ENCODE measurements at places on chromosomes 1 and 21.

DNA sequence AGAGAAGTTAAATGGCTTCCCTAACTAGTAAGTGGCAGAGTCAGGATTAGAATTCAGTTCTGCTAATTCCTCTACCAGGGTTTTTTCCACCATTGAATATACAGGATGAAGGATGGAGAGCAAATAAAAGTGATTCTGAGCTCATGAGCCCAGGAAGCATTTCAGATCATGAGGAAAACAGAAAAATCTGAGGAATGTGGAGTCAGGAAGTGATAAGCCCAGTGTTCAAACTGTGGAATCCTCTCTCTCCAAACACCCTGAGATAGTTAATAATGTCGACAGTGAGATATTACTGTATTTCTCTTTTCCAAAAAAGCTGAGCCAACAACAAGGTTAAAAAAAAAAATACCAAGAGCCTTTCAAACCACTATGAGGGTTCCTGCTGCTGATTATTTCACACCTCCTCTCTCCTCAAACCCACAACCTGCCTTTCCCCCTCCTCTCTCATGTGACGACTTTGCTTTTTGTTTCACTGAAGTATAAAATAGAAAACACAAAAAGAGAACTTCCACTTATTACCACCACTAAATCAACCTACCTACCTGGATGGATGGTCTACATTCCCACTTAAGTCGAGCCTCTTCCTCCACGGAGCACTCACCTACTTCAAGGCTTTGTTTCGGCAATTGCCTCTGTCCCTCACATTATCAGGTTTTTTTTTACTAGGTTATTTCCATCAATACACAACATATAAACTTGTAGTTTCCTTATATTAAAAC lies 8.9 kb downstream of the SLAMF1 start:
- no peak for DNase-seq

DNA sequence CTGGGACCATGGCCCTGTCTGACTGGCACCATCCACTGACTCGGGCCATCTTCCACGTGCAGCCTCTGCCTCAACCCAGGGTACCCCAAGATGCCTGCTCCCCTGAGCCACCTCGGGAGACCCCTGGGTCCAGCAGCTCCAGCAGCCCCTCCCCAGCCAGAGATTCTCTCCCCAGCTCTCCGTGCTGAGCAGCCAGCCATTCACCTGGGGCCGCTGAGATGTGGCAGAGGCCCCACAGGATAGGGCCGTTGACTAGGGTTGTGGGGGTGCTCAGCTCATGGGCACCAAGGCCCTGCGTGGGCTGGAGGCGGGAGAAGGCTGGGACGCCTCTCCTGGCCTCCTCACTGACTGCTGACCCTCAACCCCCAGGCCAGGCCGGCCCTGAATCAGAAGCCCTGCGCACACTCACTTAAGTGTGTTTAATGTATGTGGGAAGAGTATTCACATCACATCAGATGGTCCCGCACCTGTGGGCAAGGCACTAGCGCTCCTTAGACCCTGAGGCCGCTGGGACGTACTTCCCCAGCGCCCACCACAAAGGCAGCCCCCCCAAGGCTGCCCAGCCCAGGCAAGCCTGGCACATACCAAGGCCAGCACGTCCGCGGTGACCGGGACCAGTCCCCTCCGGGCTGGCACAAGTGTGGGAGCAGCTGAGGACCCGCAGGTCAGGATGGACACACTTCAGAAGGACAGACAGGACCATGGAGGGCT lies 27.8 kb downstream of the SLC19A1 start:
- no peak for DNase-seq

- DNase-seq = no peak
Measured at GRCh38 chr1:209102120-209102519, 481.4 kb upstream of the CAMK1G start.

GRCh38 chr1:59310549-59311250 lies 13.8 kb downstream of the FGGY start:
- no peak for DNase-seq

DNA sequence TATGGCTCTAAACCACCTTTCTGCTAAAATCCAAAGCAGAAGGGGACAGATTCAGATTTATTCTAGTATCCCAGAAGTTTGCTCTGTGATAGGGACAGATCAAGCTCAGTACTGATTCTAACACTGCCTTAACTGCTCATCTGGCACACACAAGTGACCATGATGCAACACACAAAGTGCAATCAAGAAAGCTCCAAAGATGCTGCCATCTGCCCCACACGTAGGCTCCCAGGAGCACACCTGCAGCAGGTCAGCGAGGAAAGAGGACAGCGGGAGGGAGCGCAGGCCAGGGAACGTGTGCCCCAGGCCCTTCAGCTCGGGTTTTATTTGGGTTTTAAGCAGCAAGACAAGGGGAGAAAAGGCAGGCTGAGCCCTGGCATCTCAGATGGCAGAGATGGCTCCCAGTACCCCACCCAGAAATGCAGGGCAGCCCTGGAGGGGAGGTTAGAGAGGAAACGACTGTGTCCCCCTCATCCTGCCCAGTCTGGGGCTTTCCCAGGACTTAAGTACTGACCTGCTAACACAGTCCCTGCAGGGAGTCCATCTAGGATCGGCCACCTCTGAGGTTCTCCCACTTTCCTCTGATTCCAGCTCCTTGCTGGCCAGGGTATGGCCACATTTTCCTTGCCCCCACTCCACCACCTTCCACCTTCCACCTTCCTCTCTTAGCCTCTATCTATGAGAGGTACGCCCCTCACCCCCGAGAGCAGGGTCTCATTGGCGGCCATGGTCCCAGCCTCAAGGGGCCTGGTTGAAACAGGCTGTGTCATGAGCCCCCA lies 1.2 kb downstream of the TRIM11 start:
- DNase-seq = no peak

- no peak for DNase-seq
Measured at GRCh38 chr1:14627608-14628489, 29.4 kb downstream of the KAZN start.

- no peak for DNase-seq
Measured at GRCh38 chr1:88774151-88774556, 90.1 kb downstream of the PKN2 start.

DNA sequence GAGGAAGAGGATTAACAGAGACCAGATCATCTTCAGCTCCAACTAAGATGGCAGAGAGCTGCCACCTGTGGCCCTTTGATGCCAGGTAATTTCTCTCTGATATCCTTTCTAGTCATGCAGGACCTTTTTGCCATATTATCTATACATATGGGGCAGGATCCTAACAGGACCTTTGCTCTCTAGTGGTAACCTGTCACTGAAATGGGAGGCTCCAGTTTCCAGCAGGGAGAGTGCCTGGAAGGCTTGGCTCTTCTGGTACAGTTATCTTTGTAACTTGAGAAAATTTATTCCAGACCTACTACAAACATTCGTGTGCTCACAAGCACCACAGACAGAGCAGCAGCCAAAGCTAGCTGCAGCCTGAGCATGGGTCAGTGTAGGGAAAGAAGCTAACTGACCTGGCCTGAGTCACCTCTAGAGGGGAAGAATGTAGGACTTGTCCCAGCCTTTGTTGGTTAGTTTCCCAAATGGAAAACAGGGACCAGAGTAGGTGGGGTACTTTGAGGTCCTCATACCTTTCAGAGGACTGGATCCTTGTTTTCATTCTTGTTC lies 86.5 kb upstream of the MACF1 start:
- DNase-seq = no peak

DNA sequence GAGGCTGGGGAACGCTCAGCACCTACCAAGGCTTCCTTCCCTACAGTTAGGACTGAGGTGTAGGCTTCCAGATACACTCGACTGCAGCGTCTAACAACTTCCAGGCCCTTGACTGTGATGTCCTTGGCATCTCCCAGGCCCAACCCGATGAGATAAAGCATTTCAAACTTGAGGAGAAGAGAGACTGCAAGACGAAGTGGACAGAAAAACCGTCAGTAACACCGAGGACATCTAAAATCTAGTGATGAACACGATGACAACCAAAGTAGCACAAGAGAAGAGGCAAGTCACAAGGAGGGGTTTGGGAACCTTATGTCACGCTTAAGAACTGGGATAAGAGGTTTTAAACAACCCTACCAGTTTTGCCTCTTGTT lies 314 bp downstream of the DPH5 start:
- no peak for DNase-seq

- DNase-seq = no peak
Measured at GRCh38 chr21:15421441-15421881, 308.3 kb upstream of the USP25 start.

DNA sequence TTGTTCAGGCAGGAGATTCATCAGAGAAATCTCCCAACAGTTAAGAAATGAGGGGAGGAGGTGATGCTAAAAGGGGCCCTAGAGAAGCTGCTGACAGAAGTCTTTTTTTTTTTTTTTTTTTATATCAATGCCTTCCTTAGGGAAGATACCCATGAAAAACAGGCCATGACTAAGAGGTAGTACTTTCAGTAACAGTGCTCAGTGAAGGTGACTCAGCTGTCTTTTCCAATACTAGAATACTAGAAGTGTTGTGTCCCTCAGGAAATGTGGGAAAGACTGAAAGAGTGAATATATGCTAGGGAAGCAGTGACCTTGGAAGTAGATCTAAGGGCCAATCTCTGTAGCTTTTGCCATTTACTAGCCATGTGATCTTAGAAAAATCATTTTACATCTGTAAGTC lies 52.4 kb upstream of the SLFNL1 start:
- DNase-seq = no peak

DNA sequence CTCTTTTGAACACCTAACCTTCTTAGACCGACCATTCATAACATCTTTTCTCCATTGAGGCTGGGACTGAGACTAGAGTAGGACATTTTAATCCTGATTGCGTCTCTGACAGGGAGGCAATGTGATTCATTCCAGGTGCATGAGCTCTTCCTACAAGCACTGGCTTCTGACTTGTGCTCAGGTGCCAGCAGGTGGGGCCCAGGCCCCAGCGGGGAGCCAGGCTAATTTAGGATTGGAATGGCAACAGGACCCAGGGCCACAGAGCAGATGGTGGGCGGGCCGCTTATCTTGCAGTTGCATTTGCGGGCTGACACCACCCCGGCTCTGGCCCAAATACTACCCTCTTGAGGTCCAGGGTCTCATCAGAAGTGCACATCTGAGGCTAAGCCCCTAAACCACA lies 4.1 kb downstream of the GPA33 start:
- DNase-seq = no peak

DNA sequence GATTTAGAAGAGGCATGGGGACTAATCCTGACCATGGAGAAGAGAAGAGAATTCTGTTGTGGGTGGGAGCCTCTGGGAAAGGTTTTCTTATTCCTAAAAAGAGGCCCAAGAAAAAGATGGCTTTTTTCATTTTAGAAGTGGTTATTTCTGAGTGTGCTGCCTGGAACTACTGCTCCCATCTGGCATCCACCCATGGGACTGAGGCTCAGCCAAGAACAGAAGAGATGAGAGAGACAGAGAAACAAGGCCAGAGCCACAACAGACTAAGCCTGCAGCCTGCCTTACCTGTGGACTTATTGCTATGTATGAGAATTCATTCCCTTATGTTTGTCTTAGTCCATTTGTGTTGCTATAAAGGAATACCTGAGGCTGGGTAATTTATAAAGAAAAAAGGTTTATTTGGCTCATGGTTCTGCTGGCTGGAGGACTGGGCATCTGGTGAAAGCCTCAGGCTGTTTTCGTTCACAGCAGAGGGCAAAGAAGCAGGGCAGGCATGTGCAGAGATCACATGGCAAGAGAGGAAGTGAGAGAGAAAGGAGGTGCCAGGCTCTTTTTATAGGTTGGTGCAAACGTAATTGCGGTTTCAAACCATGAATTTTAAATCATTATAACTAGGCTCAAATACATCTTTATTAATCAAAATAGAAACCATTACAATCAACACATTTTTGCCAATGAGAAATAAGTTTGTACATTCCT lies 57.5 kb upstream of the PRDM2 start:
- DNase-seq = no peak

GRCh38 chr1:238501290-238501689 lies 610.6 kb upstream of the ZP4 start:
- no peak for DNase-seq

GRCh38 chr21:34071683-34072082 lies 1.7 kb upstream of the MRPS6 start:
- DNase-seq = no peak

GRCh38 chr21:38925923-38926322 lies 120.2 kb downstream of the ETS2 start:
- no peak for DNase-seq

- no peak for DNase-seq
Measured at GRCh38 chr1:25257196-25257595, 9.9 kb upstream of the RSRP1 start.

- DNase-seq = no peak
Measured at GRCh38 chr1:243473227-243474135, 217.6 kb downstream of the SDCCAG8 start.

- DNase-seq = no peak
Measured at GRCh38 chr1:57599236-57599994, 175.6 kb upstream of the DAB1 start.

- peak; percentile 75 for DNase-seq
Measured at GRCh38 chr1:93847811-93848288, 31.2 kb downstream of the DNTTIP2 start.

DNA sequence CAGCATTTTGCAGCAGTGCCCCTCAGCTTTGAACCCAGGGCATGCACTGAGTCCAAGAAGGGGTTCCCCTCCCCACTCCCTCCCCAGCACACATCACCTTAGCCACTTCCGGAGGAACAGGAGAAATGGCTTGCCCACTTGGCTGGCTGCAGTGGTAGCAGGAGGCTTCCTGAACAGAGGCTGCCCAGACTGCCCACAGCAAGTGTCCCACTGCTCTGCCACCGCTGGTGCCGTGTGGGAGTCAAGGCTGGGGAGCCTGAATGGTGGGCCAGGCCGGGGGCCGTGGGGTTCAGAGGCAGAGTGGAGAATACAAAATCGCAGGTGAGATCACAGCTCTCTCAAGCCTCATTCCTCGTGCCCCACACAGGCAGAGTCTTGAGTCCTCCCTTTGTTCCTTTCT lies 34.5 kb downstream of the CD247 start:
- no peak for DNase-seq

GRCh38 chr1:151958959-151959358 lies 34.7 kb downstream of the S100A10 start:
- no peak for DNase-seq

GRCh38 chr21:45302082-45303061 lies 14.7 kb upstream of the POFUT2 start:
- peak; percentile 62 for DNase-seq

DNA sequence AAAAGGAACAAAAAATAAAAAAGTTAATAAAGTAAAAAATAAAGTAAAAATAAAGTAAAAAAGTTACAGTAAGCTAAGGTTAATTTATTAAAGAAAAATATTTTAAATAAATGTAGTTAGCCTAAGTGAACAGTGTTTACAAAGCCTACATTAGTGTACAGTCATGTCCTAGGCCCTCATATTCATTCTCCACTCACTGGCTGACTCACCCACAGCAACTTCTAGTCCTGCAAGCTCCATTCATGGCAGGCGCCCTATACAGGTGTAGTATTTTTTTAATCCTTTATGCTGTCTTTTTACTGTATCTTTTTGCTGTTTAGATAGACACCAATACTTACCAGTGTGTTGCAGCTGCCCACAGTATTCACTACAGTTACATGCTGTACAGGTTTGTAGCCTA lies 12.4 kb downstream of the ADAR start:
- no peak for DNase-seq

DNA sequence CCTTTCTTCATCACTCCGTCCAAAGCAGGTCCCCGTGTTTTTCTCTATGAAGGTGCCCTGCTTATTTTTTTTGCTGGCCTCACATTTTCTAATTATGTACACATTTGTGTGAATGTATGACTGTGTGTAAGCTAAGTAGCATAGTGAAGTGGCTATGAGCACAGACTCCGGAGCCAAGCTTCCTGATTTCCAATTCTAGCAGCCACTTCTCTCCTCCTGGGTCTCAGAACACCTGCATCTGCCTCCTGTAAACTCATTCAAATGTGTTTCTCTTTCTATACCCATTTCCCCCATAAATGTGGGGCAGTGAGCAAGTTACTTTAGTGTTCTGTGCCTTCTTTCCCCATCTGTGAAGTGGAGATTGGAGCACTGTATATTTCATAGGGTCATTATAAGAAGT lies 2.1 kb downstream of the SLAMF6 start:
- DNase-seq = no peak

Measured in activated CD4-positive, alpha-beta T cell treated with anti-CD3 and anti-CD28 coated beads, Interleukin-2, amount 50 U/mL, for 4 hours (primary cell).